Stimulated activated CD4-positive, alpha-beta T cell treated with anti-CD3 and anti-CD28 coated beads, TNF-alpha, amount 100 ng/mL, for 48 hours (primary cell): ENCODE measurements at places on chromosomes 3 and 15.

DNA sequence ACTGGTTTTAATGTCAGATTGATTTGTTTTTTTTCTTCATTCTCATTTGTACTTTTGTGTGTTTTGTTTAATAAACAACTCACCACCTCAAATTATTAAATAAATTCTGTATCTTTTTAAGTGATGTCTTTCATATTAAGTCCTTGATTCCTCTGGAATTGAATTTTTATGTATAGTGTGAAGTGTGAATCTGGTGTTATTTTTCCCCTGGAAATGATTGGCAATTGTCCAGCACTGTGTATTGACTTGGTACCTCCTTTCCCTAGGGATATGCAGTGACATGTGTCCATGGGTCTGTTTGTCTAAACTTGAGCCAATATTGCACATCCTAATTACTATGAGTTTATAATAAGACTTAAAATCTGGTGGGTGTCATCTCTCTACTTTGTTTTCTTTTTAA is 2.1 kb downstream of the RNU5B-1 start:
- DNase-seq = no peak

DNA sequence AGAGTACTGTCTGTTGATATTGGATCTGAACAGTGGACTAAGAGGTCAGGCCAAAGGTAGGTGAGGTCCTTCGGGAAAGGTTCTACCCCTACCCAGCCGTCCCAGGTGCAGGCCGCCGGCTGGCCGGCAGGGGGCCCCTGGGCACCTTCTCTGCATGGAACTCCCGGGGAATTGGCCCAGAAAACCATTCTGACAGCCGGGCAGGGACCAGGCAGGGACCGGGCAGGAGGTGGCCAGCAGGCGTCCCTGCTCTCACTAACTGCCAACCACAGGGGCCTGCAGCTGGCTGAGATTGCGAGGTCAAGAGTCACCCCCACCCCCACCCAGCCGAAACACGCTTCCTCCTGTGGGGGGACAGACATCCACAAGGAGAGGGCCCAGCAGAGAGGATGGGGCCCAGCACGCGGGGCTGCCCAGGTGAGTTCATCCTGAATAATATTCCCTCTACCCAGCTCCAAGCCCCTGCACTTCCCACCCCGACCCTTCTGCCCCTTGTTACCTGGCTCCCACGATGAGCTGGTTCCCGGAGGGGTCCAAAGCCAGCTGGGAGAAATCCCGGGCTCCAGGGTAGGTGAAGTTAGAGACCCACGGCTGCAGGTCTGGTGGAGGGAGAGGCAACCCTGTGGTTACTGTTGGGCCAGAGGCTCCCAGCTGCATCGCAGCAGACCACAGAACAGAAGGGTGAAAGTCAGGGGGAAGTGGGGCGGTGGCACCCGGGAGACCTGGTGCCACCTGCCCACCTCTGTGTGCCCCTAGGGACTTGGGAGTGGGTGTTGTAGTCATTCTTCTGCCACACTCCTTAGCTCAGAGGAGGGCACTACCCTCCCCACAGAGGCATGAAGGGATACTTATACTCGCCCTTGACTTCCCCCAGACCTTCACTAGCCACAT is 84.4 kb downstream of the SEMA5B start:
- peak; percentile 16 for DNase-seq

DNA sequence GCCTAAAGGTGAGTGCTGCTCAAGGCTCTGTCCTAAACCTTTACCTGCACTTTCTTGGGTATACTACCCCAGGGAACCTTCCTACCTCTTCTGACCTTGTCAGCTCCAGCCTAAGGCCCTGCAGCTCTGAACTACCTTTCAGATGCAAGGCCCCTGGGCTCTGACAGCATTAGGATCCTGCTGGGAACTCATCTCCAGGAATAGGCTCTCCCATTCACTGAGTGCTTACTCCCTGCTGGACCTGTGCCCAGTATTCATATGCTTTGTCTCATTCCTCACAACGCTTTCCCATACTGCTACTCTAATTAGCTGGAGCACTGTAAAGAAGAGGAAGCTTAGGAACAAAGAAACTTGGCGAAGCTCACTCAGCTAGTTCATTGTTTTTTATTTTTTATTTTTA is 53.8 kb upstream of the RAB6B start:
- DNase-seq = no peak

DNA sequence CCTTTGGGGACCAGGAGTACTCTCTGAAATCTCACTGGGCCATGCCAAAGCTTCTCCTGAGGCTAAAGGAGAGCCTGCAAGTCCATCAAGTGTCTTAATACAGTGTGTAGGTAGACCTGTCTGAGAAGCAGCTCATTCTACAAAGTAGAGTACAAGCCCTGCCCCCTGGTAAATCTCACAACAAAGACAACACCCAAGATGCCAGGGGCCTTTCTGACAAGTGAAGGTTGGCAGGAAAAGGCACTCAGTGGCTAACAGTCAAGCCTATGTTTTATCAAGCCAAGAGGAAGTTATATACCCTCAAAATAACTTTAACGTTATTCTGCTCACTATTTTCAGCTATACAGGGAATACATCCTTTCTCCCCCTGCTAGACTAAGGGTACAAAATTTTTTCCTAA is 58.3 kb downstream of the NMNAT3 start:
- no peak for DNase-seq

GRCh38 chr15:23594252-23594770 is 28.8 kb downstream of the MKRN3 start:
- DNase-seq = no peak

DNA sequence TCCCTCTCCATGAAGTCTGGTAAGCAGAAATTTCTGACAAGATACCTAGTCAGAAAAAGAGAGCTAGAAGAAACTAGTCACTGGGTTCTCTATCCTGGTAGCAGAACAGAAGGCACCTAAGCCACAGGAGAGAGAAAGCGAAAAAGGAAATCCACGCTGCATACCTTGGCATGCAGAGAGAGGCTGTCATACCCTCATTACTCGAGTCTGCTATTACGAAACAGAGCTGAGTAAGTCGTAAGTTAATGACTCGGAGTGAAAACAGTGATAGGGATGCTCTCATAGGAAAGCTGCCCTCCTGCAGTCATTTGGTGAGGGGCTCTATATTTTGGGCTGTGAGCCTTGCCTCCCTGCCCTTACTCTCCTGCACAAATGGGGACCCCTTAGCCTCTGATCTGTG is 16.2 kb downstream of the CLRN1 start:
- no peak for DNase-seq

GRCh38 chr3:133181392-133182150 is 143.4 kb downstream of the TMEM108 start:
- no peak for DNase-seq

GRCh38 chr3:111720681-111721380 is 125.7 kb upstream of the ZBED2 start:
- no peak for DNase-seq

GRCh38 chr3:44568561-44568960 is 13.6 kb downstream of the ZKSCAN7 start:
- DNase-seq = no peak

DNA sequence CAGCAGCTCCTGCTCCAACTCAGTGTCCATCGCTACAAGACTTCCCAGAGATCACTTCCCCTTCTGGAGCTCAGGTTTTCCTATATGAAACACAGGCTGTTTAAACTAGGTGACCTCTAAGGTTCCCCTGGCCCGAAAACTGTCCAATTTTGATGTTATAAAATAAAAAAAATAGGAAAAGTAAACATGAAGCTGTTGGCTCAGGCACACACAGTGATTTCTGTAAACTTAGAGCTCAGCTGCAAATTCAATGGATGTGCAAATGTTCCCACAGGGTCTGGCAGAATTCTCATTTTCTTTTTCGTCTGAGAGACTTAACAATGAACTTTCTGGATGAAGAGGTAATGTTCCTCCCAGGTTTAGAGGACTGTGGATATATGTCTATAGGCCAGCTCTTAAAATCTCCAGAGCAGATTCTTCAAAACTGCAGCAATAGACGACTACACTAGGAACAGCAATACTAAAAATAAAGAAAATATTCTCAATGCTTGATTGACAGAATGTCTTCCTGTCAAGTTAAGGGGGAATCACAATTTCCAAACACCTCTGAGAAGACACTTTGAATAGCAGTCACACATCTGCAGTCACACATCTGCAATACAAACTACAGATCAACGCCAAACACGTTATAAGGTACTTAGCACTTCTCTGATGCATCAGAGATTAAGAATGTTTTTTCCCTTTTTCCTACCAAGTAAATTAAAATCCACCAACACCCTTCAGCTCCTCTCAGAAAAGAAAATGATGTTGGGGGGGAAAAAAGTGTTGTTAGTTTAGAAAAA is 2.8 kb downstream of the NUP210 start:
- DNase-seq = no peak

DNA sequence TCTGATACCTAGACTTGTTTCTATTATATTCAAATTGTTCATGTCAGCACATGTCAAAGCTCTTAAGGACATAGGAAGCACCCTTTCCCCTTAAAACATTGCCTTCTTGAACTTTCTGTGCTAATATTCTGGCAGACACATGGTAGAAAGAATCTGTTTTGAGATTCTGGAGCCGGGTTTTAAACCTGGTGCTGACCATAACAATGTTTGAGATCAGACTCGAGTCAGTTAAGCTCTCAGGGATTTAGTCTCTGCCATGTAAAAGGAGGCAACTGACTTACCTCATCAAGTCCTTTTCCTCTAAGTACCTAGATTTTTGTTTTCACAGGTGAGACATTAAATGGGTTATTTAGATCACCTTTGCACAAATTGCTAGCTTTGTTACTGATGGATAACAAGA is 38.9 kb downstream of the RBMS3 start:
- no peak for DNase-seq

- no peak for DNase-seq
Measured at GRCh38 chr15:48875241-48875960, 2.5 kb upstream of the EID1 start.

- DNase-seq = no peak
Measured at GRCh38 chr3:106683953-106684620, 693.2 kb upstream of the CCDC54 start.

- DNase-seq = no peak
Measured at GRCh38 chr15:45112591-45113379, 1.2 kb downstream of the DUOX2 start.

DNA sequence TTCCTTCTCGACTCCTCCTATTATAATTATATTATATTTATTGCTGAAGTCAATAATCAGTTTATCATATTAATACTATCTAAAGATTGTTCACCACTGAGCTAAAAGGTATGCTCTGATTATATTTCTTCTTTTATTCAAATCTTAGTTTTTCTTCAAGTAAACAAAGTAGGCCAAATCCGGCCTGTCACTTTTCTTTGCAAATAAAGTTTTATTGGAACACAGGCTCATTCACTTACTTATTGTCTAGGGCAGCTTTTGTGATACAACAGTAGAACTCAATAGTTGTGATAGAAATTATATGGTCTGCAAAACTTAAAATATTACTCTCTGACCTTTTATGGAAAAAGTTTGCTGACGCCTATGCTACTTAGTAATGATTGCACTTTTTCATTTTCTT is 92.4 kb upstream of the DNAJC19 start:
- DNase-seq = no peak

DNA sequence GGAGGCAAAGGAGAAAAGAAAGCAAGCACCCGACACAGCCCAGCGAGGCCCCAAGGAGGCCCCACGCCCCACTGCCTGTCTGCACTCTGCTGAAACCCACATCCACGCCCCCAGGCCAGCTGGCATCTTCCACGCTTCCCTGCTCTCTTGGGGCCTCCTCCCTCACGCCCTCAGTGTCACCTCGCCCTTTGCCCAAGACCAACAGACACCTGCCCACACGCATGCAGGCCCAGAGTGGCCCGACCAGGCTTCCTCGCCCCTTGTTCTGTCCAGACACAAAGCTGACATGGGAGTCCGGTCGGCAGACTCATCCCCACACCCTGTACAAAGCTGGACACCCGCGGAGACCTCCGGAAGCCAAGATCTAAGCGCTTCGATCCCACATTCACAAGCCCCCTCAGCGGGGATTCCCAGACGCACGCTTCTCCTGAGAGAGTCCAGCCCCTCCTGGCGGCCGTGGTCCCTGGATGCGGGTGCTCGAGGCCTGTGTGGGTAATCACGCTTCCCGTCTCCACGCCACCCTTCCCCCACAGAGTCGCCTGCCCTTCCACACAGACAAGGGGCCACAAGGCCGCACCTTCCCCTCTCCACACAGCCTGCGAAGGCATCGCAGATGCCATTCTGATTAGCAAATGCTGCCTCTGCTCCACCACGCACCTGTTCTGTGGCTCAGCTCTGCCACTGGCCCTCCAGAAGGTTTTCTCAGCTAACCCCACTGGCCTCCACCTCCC is 176.6 kb downstream of the XXYLT1 start:
- no peak for DNase-seq
